ENCODE measurements at places on chromosomes 7 and 10.
A peak's percentile ranks its signal among the peaks of the same experiment; 100 is the strongest.

GRCh38 chr7:18045171-18045570, 17.5 kb upstream of the PRPS1L1 start:
- DNase-seq = no peak

- DNase-seq = no peak
These were observed at the start of gene PRKCQ for GRCh38 chr10:6579904-6580278. Gene PRKCQ (minus strand): TSS chr10:6580276. CDS start chr10:6515135, 65,141 bp downstream.

- DNase-seq = no peak
These were observed 18.1 kb upstream of the OIT3 start for GRCh38 chr10:72875250-72876055.

DNA sequence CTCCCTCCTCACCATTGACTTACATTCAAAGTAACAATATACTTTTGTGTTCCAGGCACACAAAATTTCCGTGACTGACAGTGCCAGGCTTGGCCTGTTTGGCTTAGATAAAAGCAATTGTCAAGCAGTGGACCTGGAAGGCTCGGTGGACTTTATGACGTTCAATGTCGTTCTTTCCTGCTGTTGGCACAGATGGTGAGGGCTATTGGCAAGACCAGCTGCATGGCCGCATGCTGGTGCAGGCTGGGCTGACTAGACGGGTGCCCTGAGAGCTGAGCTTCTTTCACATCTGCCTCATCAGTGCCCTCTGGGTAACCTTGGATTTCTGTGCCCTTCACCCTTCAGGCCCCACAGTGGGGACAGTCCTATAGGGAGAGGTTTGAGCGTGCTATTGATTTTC, 45.2 kb downstream of the WIPF3 start:
- no peak for DNase-seq

DNA sequence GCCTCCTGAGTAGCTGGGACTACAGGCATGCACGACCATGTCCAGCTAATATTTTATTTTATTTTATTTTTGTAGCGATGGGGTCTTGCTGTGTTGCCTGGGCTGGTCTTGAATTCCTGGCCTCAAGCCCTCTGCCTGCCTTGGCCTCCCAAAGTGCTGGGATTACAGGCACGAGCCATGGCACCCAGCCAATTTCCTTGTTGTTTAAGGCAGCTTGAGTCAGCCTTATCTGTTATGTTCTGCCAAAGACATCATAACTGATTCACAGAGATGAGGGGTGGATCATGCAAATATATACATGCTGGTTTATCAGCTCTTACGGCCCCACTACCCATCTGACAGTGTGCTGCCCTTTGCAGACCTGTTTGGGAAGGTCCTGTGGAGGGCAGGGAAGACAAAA, 826.7 kb downstream of the TYW1 start:
- DNase-seq = no peak

GRCh38 chr10:13844651-13845050, 257.9 kb downstream of the PRPF18 start:
- no peak for DNase-seq

- peak; percentile 80 for DNase-seq
These were observed 595 bp upstream of the SUN1 start for GRCh38 chr7:831596-832166.

- DNase-seq = no peak
These were observed 629 bp upstream of the DNAJC9 start for GRCh38 chr10:73247509-73248258.

DNA sequence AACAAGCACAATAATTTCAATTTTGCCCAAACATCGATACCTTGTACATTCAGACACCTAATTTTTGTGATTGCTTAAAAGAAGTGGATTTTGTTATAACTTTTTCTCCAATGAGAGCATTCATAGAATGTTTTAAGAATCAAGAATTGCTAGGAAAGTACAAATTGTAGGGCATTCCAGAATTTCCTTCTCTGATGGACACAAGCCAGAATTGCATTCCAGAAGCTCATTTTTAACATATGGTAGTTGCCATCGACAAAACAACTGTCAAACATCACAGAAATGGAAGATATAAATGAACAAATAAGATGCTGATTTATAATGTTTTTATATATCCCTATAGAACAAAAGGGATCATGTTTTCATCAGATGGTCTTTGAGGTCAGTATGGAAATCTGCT, 258.4 kb upstream of the NPVF start:
- DNase-seq = no peak

GRCh38 chr10:66782776-66783175, 143.1 kb upstream of the LRRTM3 start:
- DNase-seq = no peak

DNA sequence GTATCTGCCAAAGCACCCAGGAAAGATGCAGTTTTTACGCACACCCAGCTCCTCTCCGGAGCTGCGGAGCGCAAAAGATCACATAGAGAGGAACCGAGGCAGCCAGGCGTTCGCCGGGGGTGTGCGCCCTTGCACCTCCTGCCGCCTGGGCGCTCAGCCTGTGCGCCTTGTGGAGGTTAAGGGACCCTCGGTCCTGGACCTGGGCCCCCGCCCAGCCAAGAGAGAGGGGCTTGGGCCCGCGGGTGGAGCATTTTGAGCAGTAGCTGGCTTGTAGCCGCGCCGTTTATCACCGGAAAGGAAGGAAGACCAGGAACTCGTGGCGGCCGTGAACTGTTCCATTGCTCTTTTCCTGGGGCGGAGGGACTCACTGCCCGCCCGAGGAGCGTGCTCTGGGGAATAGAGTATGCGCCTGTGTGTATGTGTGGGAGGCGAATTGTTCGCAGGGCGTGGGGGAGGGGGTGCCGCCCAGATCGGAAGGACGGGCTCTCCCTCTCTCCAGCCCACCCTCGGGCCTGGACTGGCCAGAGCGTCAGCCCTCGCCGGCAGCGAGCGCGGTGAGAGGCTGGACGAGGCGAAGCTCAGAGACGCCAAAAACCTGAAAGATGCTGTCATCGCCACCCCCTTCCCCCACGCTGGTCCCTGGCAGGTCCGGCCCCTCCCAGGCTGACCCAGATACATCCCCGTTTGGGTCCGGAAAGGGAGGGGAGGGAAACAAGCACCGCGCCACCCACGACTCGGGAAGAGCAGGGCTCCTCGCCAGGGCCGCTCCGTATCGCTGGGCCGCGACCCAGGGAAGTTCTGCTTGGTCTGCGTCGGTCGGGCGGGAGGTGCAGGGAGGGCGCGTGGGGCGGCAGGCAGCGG, 1.2 kb upstream of the WNT2 start:
- DNase-seq = no peak

DNA sequence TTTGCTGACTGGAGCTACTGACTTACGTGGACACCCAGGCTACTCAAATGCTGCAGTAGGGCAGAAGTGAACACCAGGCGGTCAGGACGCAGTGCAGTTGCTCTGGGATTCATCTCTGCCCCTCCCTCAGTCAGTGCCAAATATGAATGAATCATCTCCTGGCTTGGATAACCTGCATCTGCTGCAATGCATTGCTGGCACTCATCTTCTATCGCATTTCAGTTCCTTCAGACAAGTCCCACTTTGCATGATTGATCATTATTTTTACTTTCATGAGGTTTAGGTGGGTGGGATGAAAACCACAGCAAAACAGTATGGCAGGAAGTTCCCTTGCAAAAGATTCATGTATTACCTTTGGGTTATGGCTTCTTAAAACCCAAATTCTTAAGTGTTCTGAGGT, 224.6 kb upstream of the NRP1 start:
- no peak for DNase-seq

- no peak for DNase-seq
These were observed 669.5 kb upstream of the GRM3 start for GRCh38 chr7:85974176-85974575.

DNA sequence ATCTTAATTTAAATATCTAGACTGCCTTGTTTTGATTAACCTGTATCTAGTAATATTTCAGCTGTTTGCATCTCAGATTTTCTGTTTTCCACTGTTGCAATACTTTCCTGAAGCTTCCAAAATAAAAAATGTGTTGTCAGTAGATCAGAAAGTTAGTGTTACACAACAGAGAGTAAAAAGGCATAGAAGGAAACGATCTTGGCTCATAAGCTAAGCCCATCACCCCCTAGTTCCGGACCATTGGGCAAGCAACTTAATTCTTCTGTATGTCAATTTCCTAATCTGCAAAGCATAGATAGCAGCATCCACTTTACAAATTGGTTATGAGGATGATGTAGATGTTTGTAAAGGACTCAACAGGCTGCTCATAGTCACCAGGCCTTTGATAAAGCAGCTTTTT, 4.4 kb downstream of the PON3 start:
- DNase-seq = no peak

All from forelimb muscle (tissue), 1 donor.